ENCODE measurements at places on chromosomes 7 and 10. TPM values are rescaled to one million over a fixed set of nuclear protein-coding genes. Genes with fewer than 3 reads are reported as not detected.

The SDK1 gene
- 0.29 TPM for total RNA-seq

The ZNF511 gene
- total RNA-seq, result 38.0 TPM

The ITGA8 gene
- not detected for total RNA-seq

The KIF11 gene
- 0.55 TPM for total RNA-seq

The TMEM270 gene
- not detected for total RNA-seq

The NEUROD6 gene
- not detected for total RNA-seq

The HOXA1 gene
- total RNA-seq, result 0.68 TPM

The ERLIN1 gene
- total RNA-seq, result 7.7 TPM

- peak overlapping the region; percentile 10 for H3K27ac ChIP-seq
- H3K27me3 ChIP-seq, result no peaks in the 10 kb centered on the region
- H3K4me1 ChIP-seq, result no peaks in the 10 kb centered on the region
- H3K36me3 ChIP-seq, result no peaks in the 10 kb centered on the region
- H3K4me3 ChIP-seq, result no peak overlapping the region
- DNase-seq, result no peak
Observed at GRCh38 chr10:114650831-114651230, 7.2 kb downstream of the ABLIM1 start.

DNA sequence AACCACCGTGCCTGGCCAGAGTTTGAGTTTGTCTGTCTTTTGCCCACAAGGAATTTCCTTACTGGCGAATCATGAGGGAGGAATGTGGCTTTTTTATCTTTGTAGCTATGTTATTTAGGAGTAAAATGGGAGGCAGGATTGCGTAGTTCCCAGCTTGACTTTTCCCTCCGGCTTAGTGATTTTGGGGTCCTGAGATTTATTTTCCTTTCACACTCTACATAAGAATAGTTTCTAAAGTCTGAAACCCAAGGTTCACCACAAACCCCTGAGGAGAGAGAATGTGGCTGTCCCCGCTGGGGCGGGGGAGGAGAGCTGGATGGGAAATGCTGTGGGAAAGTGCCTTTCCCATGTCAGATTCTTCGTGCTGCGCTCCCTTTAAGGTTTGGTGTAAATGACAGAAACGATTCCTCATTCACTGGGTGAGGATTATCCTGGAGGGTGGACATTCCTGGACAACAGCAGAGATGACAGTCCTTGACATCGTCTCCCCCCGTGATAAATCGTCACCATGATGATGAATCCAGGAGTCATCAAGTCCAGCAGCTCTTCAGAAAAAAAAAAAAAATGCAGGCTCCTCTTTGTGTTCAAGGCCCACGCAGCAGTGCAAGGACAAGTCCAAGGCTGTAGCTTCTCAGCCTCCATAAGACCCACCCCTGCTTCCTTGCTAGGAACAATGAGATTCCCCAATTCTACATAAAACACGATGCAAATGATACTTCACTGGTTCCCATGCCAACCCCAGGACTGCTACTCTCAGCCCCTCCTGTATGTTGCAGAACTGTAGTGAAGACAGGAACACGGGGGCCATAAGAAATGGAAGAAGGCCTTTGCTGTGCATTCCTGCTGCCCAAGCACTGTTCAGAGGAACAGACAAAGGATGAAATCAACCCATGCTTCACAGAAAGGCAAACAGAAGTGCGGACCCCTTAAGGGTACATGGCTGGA, 233.1 kb downstream of the CCDC3 start:
- H3K36me3 ChIP-seq, result peaks cover 10% of the 10 kb centered on the region
- peaks cover 3% of the 10 kb centered on the region for H3K4me1 ChIP-seq
- no peak overlapping the region for H3K4me3 ChIP-seq
- no peaks in the 10 kb centered on the region for H3K27me3 ChIP-seq
- no peak for DNase-seq
- no peak overlapping the region for H3K27ac ChIP-seq

DNA sequence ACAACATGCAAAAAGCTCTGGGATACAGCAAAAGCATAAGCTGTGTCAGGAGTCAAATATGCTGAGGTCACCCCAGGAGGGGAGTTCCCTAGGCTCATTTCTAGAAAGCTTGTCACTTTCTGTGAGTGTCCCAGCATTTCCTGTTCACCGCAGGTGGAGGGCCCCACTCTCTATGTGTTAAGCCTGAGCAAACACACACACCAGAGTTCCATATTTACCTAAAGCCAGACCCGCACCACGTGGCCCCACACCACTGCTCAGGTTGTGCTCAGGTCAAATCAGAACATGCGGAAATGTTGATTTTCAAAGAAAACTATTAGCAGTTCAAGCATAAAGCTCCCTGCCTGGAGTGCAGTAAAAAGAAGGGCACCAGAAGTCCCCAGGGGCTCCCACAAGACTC, 259.6 kb upstream of the PPP2R2D start:
- no peak overlapping the region for H3K4me3 ChIP-seq
- no peak for DNase-seq
- no peaks in the 10 kb centered on the region for H3K36me3 ChIP-seq

GRCh38 chr10:44576702-44577191, 191.8 kb upstream of the CXCL12 start:
- no peak overlapping the region for H3K4me3 ChIP-seq
- no peak overlapping the region for H3K27ac ChIP-seq
- DNase-seq, result no peak
- no peaks in the 10 kb centered on the region for H3K4me1 ChIP-seq
- no peaks in the 10 kb centered on the region for H3K27me3 ChIP-seq

GRCh38 chr7:113460067-113460466, 341.7 kb upstream of the SMIM30 start:
- no peaks in the 10 kb centered on the region for H3K36me3 ChIP-seq
- H3K4me1 ChIP-seq, result no peaks in the 10 kb centered on the region
- DNase-seq, result no peak
- H3K27me3 ChIP-seq, result peaks cover 4% of the 10 kb centered on the region
- no peak overlapping the region for H3K27ac ChIP-seq

DNA sequence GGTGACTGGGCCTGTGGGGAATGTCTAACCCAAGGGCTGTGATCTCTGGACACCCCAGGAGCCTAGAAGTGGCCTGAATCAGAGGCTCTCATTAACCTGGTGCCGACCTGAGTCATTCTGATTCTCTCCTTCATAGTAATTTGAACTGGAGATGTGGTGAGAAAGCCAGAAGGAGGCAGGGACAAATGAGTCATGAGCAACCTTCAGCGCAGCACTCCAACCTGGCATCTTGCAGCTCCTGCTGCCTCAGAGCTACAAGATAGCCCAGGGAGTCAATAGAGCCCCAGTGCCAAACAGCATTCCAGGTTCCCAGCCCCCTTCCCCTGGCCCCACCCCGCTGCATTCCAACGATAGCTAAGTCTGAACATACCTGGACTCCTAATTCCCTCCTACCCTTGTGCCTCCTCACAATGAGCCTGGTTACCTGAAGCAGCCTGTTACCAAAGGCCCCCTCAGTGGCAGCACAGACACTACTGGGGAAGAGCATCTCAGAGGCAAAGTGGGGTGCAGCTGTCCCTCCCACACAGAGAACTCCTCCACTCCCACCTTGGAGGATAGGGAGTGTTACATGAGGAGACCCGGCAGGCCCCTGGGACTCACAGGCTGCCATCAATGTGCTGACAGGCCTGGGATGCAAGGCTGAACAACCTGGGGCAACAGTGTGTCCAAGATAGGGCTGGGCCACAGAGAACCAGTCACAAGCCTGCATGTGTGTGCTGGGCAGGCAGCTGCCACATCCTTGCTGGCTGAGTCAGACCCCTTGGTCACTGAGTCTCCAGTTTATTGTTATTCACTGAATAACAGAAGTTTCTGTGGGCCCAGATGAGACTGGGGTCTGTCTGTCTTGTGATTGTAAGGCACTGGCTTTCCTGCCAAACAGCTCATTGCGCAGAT, 76.8 kb upstream of the LEP start:
- peaks cover 28% of the 10 kb centered on the region for H3K4me1 ChIP-seq
- no peak overlapping the region for H3K4me3 ChIP-seq
- H3K36me3 ChIP-seq, result no peaks in the 10 kb centered on the region
- no peak for DNase-seq

DNA sequence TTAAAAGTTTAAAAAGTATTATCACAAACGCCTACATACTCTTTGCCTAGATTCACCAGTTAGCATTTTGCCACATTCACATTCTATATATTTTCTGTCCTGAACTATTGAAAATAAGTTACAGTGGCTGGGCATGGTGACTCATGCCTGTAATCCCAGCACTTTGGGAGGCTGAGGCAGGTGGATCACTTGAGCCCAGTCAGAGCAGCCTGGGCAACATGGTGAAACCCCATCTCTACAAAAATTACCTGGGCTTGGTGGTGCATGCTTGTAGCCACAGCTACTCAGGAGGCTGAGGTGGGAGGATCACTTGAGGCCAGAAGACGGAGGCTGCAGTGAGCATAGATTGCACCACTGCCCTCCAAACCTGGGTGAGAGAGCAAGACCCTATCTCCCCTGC, 5.3 kb downstream of the ARPC1A start:
- no peak overlapping the region for H3K4me3 ChIP-seq
- peaks cover 8% of the 10 kb centered on the region for H3K36me3 ChIP-seq
- peaks cover 69% of the 10 kb centered on the region for H3K4me1 ChIP-seq
- H3K27ac ChIP-seq, result no peak overlapping the region
- H3K27me3 ChIP-seq, result no peaks in the 10 kb centered on the region

- H3K27ac ChIP-seq, result no peak overlapping the region
- H3K4me3 ChIP-seq, result no peak overlapping the region
- no peak for DNase-seq
- H3K4me1 ChIP-seq, result no peaks in the 10 kb centered on the region
- no peaks in the 10 kb centered on the region for H3K36me3 ChIP-seq
Observed at GRCh38 chr10:71029411-71029892, 141.1 kb upstream of the PCBD1 start.

- H3K4me3 ChIP-seq, result no peak overlapping the region
- H3K4me1 ChIP-seq, result no peaks in the 10 kb centered on the region
- DNase-seq, result no peak
- no peaks in the 10 kb centered on the region for H3K27me3 ChIP-seq
- H3K36me3 ChIP-seq, result no peaks in the 10 kb centered on the region
- no peak overlapping the region for H3K27ac ChIP-seq
Observed at GRCh38 chr10:35236739-35237138, 99.6 kb upstream of the CCNY start.

DNA sequence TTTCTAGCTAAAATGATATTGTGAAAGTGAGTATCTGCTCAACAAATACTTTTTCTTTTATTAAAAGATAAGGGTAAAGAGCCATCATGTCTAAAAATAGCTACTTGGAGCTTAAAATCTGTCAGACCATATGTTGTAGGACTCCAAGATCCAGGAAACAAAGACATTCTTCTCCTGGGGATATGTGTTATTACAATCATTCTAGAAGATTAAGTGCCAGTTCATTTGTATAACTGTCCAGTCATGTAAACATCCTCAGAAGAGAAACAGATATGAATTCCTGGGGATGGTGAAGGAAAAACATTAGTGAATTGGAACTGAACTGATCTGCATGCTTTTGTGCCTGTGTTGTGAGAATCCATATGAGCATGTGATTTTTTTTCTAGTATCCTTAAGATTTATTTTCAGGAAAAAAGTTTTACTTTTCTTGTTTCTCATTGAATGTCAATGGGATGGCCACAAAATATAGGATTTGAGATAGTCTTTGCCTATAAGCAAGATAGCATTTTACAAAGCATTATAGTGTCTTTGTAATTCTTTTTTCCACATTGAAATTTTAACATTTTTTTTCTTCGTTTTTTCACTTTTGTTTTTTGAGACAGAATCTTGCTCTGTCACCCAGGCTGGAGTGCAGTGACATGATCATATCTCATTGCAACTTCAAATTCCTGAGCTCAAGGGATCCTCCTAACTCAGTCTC, 14.4 kb upstream of the MTERF1 start:
- H3K27ac ChIP-seq, result no peak overlapping the region
- H3K27me3 ChIP-seq, result peaks cover 7% of the 10 kb centered on the region
- no peaks in the 10 kb centered on the region for H3K4me1 ChIP-seq

DNA sequence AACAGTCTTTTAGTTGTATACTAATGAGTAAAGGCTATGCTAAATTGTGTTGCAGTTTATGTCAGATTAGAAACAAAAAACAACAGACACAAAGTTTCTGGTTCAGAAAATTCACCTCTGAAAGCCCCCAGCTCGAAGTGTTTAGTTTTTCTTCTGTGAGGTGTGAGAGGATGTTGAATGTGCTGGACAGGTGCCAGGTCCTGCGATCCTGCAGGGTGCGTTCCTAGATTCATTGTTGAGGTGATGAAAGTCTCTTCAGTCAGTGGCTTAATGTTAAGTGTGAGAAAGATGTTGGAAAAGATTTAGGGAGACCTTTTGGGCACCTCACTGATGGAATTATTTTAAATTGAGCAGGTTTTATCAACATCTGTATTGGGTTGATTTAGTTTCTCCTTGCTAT, 287.3 kb downstream of the SDK1 start:
- H3K27me3 ChIP-seq, result no peaks in the 10 kb centered on the region
- no peak overlapping the region for H3K4me3 ChIP-seq
- H3K4me1 ChIP-seq, result peaks cover 2% of the 10 kb centered on the region
- no peaks in the 10 kb centered on the region for H3K36me3 ChIP-seq
- no peak for DNase-seq

GRCh38 chr10:31886885-31887284, 41.7 kb downstream of the ARHGAP12 start:
- no peak overlapping the region for H3K4me3 ChIP-seq
- H3K27ac ChIP-seq, result peak overlapping the region; percentile 0
- no peaks in the 10 kb centered on the region for H3K27me3 ChIP-seq
- peaks cover 42% of the 10 kb centered on the region for H3K4me1 ChIP-seq
- no peaks in the 10 kb centered on the region for H3K36me3 ChIP-seq

DNA sequence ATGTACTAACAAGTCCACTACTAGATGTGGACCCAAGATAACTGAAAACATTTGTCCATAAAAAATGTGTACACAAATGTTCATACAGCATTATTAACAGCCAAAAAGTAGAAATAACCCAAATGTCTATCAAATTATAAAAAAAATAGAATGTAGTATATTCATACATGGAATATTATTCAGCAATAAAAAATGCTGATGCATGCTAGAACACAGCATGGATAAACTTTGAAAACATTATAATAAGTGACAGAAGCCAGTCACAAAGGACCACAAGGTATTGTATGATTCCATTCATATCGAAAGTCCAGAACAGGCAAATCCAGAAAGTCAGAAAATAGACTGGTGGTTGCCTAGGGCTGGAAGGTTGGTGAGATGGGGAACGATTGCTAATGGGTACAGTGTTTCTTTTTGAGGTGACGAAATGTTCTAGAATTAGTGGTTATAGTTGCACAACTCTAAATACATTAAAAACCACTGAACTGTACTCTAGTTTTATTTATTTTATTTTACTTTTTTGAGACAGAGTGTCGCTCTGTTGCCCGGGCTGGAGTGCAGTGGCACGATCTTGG, 43.3 kb upstream of the ANLN start:
- H3K4me1 ChIP-seq, result no peaks in the 10 kb centered on the region
- H3K36me3 ChIP-seq, result peaks cover 4% of the 10 kb centered on the region
- DNase-seq, result no peak

- peak overlapping the region; percentile 89 for H3K4me3 ChIP-seq
- H3K4me1 ChIP-seq, result peaks cover 59% of the 10 kb centered on the region
- H3K27ac ChIP-seq, result peak overlapping the region; percentile 100
- H3K27me3 ChIP-seq, result no peaks in the 10 kb centered on the region
- H3K36me3 ChIP-seq, result peaks cover 19% of the 10 kb centered on the region
Observed at GRCh38 chr7:23530405-23530804, 1.4 kb downstream of the TRA2A start.

GRCh38 chr10:14349081-14349480, 18.4 kb upstream of the FRMD4A start:
- no peaks in the 10 kb centered on the region for H3K36me3 ChIP-seq
- DNase-seq, result no peak
- H3K27me3 ChIP-seq, result peaks cover 3% of the 10 kb centered on the region
- H3K4me1 ChIP-seq, result no peaks in the 10 kb centered on the region
- no peak overlapping the region for H3K4me3 ChIP-seq

Measured in naive thymus-derived CD8-positive, alpha-beta T cell (primary cell).